Lung microvascular endothelial cell (primary cell): ENCODE measurements at places on chromosomes 5 and 9. TPM values are rescaled to one million over a fixed set of nuclear protein-coding genes. Genes with fewer than 3 reads are reported as not detected.

SLC46A2 gene
- not detected in 2 replicates for total RNA-seq

FOXD4 gene
- total RNA-seq: under 0.01 and 0.20 TPM in 2 replicates

DOK3 gene
- 0.79 and 2.0 TPM in 2 replicates for total RNA-seq

KLF9 gene
- total RNA-seq: 13.3 and 23.2 TPM in 2 replicates

TOR1A gene
- total RNA-seq: 26.8 and 32.7 TPM in 2 replicates

ADRA1B gene
- total RNA-seq: under 0.01 and 0.22 TPM in 2 replicates

DPM2 gene
- total RNA-seq: 8.9 and 12.3 TPM in 2 replicates

QRFP gene
- total RNA-seq: not detected in 2 replicates

CD274 gene
- 4.4 and 7.5 TPM in 2 replicates for total RNA-seq

FBP2 gene
- not detected in 2 replicates for total RNA-seq

CDKN2B gene
- 1.4 and 4.4 TPM in 2 replicates for total RNA-seq

INSL4 gene
- not detected in 2 replicates for total RNA-seq

KLF4 gene
- 0.65 and 15.1 TPM in 2 replicates for total RNA-seq

MED10 gene
- 6.5 and 12.1 TPM in 2 replicates for total RNA-seq

BSPRY gene
- total RNA-seq: not detected in 2 replicates

FOXD1 gene
- 0.22 TPM in 1 of 2 replicates, not detected in the other for total RNA-seq

EQTN gene
- total RNA-seq: not detected in 2 replicates

IFNK gene
- not detected in 2 replicates for total RNA-seq

CCL28 gene
- 0.65 and 2.6 TPM in 2 replicates for total RNA-seq

ZFP37 gene
- total RNA-seq: 0.87 and 0.99 TPM in 2 replicates

HRH2 gene
- total RNA-seq: not detected in 2 replicates

MLLT3 gene
- 3.8 and 4.1 TPM in 2 replicates for total RNA-seq
